Daoy (cell line): ENCODE measurements at places on chromosomes 11 and 22. TPM values are rescaled to one million over a fixed set of nuclear protein-coding genes. Genes with fewer than 3 reads are reported as not detected.

- no peak for DNase-seq
Measured at GRCh38 chr22:32583921-32584335, 109.3 kb downstream of the FBXO7 start.

- DNase-seq: peak; percentile 14
Measured at GRCh38 chr11:129815596-129816461, at the start of gene TMEM45B. TMEM45B (plus strand) TSS chr11:129815848; CDS start chr11:129852483, 36,635 bp downstream.

GRCh38 chr11:80846979-80847378, 1406.1 kb upstream of the TENM4 start:
- peak; percentile 1 for DNase-seq

DNA sequence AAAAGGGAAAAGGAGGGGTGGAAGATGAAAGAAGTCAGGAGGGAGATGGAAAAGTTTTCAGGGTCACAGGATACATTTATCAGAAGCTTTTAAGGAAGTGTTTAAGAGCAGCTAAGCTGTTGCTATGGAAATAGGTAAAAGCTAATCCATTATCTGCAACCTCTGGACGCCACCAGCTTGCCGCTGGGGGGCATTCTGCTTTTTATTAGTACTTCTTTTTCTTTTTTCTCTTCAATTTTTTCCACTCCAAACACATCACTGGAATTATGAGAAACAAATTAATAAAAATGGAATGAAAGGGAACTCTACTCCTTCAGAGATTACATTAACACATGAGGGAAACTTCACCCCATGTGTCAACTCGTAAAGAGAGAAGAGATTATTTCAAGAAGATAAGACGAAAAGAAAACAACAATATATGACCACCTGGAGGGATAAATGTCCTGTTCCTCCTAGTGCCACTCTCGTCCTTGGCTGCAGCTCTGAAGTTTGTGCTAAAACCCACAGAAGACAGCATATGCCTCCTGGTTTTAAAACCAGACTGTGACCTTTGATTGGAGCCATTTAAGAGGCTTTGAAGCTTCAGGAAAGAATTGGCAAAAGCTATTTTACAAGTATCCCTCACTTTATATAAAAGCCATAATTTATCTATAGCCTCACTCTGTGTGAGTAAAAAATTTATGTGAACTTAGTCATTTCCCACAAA, 972.8 kb downstream of the OPCML start:
- DNase-seq: no peak

- DNase-seq: no peak
Measured at GRCh38 chr11:122271137-122271536, 155.1 kb upstream of the BLID start.

- no peak for DNase-seq
Measured at GRCh38 chr22:22218302-22218701, 26.3 kb upstream of the VPREB1 start.

DNA sequence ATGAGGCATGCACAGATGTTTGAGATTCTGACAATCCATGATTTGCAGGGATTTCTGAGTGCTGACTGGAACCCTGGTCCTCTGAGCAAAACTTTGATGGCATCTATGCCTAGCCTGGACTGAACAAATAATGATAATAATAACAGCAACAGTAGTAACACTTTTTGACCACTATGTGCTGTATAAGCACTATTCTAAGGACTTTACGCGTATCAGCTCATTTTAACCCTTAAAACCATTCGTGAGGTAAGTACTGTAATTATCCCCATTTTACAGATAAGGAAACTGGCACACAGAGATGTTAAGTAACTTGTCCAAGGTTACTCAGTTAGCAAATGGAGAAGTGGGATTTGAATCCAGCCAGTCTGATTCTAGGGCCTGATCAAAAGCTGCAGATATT, 168.4 kb downstream of the C11orf91 start:
- DNase-seq: no peak

DNA sequence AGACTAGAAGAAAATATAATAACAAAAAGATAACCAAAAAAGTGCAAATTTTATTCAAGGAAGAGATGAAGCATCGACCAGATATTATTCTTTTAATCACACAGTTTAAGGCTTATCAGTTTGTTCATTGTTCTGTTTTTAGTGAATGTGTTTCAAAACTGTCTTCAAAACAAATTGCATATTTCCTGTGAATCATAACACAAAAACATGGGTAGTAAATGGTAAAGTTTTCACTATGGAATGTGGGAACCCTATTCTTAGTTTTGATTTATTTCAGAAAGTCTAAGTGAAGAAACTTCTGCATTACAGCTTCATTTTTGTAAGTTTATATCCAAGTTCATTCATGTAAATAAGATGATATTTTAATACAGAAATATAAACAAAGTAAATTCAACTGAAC, 207.6 kb upstream of the LUZP2 start:
- no peak for DNase-seq

GRCh38 chr11:62374801-62375200, 37.6 kb downstream of the ASRGL1 start:
- no peak for DNase-seq

DNA sequence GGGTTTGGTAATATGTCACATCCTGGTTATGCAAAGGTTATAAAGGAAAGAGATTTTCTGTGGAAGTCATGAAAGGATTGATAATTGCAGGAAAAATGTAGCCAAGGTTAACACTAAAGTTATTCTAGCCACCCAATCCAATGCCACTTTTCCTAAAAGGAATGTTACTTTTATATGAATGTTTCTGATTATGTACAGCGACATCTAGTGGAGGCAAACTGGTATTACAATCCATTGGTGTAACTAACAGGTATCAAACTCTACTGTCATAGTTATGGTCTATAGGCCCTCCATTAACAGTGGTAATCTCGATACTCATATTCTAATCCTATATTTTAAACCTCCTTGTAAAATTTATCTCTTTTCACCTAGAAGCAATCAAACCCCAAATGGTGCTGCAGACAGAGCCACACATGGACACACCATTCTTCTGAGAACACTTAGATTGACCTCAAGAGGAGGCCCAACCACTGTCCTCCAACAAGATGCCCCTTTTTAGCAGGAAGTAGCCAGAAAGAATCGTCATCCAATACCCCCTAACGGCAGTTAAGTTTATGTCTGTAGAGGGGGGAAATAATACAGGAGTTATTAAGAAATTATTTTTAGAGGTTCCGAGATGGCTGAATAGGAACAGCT, 74.9 kb upstream of the RAG2 start:
- peak; percentile 30 for DNase-seq

GRCh38 chr11:1482581-1483444, 3.8 kb downstream of the MOB2 start:
- DNase-seq: no peak

- DNase-seq: no peak
Measured at GRCh38 chr22:47084226-47084625, 321.8 kb downstream of the TBC1D22A start.

GRCh38 chr11:101187748-101188147, 58.1 kb upstream of the PGR start:
- DNase-seq: no peak

DNA sequence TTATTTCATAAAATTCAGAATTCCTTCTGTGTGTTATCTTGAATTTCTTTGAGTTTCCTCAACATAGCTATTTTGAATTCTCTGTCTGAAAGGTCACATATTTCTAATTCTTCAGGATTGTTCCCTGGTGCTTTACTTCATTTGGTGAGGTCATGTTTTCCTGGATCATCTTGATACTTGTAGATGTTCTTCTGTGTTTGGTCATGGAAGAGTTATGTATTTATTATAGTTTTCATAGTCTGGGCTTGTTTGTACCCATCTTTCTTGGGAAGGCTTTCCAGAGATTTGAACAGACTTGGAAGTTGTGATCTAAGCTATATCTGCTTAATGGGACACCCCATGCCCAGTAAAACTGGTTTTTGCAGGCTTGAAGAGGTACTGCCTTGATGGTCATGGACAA, 149.6 kb downstream of the METTL15 start:
- no peak for DNase-seq

DNA sequence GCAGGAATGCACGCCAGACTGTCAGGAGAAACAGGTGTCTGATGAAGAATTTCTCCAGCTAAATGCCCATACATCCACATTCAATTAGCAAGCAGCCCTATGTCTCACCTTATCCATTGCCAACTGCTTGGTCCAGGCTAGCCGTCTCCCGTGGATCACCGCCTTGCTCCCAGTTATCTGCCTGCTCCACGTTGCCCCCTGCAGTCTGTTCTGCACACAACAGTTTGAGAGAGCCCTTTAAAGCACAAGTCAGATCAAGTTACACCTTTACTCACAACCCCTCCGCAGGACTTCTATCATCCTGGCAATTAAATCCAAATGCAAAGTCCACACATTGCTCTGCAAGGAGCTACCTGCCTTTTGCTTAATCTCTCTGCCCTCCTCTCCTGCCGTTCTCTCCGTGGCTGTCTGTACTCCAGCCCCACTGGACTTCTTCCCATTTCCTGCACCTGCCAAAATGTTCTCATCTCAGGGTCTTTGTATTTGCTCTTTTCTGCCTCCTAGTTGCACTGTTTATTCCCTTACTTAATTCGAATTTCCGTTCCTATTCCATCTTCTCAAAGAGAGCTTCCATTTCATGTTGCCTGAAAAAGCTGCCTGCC, 185.3 kb upstream of the LARGE1 start:
- peak; percentile 71 for DNase-seq

GRCh38 chr11:34308913-34309585, 48.8 kb downstream of the ABTB2 start:
- no peak for DNase-seq

DNA sequence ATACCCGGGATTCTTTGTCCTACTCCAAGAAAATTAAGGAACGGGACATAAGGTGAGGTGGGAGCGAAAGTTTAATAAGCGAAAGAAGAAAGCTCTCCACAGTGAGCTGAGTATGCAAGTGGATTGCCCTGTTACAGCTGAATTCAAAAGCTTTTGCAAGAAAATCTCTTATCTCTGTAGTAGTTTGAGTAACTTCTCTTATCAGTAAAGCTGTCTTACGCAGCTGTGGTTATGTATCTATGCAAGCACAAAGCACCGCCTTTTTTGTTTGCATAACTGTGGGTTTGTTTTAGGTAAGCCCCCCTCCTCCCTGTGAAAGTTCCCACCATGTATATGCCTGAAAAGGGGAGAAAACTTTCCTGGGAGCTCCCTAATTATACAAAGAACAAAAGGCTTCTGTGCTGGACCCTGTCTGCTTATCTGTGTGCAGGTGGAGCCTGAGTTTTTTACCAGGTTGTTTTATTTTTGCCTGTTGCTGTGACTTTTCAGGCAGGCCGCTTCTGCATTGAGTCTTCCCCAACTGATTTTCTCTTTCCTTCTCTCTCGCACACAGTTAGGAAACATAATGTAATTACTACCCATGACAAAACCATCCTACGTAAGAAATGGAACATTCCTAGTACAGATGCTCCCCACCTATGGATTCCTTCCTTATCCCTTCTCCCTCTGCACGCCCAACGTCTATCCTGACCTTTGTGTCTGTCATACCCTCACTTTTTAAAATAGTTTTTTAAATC, 837 bp upstream of the PLAAT5 start:
- DNase-seq: no peak

DNA sequence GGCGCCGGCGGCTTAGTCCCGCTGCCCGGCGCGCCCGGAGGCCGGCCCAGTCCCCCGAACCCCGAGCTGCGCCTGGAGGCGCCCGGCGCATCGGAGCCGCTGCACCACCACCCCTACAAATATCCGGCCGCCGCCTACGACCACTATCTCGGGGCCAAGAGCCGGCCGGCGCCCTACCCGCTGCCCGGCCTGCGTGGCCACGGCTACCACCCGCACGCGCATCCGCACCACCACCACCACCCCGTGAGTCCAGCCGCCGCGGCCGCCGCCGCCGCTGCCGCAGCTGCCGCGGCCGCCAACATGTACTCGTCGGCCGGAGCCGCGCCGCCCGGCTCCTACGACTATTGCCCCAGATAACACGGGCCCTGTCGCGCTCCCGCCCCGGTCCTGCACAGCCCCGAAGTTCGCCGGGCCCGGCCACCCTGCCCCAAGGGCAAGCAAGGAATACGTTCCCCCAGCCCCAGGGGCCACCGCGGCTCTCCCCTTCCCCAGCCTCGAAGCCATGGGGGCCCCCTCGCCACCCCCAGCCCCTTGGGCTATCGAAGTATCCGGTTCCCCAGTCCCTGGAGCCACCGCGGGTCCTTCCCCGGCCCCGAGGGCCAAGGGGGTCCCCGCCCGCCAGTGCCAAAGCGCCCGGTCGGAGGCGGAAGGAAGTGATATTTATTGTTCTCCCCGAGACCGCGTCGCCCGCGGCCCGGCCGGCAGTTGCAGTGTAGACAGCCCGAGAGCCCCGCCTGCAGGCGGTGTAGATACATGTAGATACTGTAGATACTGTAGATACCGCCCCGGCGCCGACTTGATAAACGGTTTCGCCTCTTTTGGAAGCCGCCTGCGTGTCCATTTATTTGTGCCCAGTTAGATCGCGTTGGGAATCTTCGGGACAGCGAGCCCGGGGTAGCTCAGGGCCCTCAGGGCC, 6.2 kb downstream of the TBX1 start:
- DNase-seq: peak; percentile 43

DNA sequence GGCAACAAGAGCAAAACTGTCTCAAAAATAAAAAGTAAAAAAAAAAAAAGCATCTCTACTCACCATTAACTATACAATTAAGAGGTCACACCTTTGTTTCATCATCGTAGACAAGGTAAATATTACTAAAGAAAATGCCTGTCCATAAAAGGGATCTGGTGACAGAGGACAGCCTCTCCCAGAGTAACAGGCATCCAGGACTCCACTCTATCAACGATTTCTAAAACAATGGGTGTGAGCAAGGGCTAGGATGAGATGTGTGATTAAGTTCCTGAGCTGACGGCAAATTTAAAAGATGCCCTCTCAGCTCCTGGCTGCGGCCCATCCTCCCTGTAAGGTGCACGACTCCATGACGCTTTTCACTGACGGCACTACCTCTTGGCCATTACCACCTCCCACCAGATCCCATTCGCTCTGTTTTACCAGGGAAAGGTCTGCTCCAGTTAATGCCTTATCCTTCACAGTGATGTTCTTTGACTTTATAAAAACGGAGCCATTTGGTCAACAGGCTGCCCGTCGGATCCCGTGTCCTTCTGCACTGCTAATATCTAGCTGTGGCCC, 2.3 kb upstream of the TMEM45B start:
- DNase-seq: no peak

DNA sequence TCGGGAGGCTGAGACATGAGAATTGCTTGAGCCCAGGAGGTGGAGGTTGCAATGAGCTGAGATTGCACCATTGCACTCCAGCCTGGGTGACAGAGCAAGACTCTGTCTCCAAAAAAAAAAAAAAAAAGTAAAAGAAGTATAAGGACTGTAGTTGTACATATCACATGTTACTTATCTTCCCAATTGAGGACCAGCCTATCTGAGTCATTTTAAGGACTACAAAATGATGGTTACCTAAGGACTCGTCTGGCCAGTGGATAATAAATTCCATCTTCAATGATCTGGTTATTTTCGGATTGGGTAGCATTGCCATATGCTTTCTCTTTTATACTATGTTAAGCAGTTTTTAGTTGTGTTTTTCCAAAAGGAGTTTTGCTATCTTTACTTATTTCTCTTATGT, 55.3 kb downstream of the PPFIA1 start:
- DNase-seq: no peak

OR5B21 gene
- total RNA-seq: not detected in 2 replicates

LMO2 gene
- 2.0 and 6.0 TPM in 2 replicates for total RNA-seq

OR51A2 gene
- not detected in 2 replicates for total RNA-seq

MYO7A gene
- 0.40 TPM in 1 of 2 replicates, not detected in the other for total RNA-seq

SERHL2 gene
- total RNA-seq: 1.3 and 1.4 TPM in 2 replicates

CARD18 gene
- 0.80 and 1.0 TPM in 2 replicates for total RNA-seq

SLC22A6 gene
- not detected in 2 replicates for total RNA-seq

HEPHL1 gene
- total RNA-seq: not detected in 2 replicates

MMP8 gene
- total RNA-seq: not detected in 2 replicates

PNPLA5 gene
- total RNA-seq: not detected in 2 replicates

VWCE gene
- total RNA-seq: not detected in 2 replicates
